Left lung (tissue), 14 donors: ENCODE measurements at places on chromosomes 1 and 21. TPM values are rescaled to one million over a fixed set of nuclear protein-coding genes. Genes with fewer than 3 reads are reported as not detected.

LYPD8 gene
- polyA plus RNA-seq, result not detected

WDR64 gene
- 0.32 TPM for polyA plus RNA-seq

NCSTN gene
- polyA plus RNA-seq, result 117 TPM

BTBD19 gene
- polyA plus RNA-seq, result 22.4 TPM

SLAMF1 gene
- 0.13 TPM for polyA plus RNA-seq

MMEL1 gene
- polyA plus RNA-seq, result 6.6 TPM

TFF2 gene
- not detected for polyA plus RNA-seq

GPN2 gene
- 34.1 TPM for polyA plus RNA-seq

CYYR1 gene
- polyA plus RNA-seq, result 78.1 TPM

ITLN2 gene
- polyA plus RNA-seq, result 0.17 TPM

TMEM125 gene
- 42.7 TPM for polyA plus RNA-seq

- no peak for DNase-seq
Observed at GRCh38 chr21:27448960-27449359, 482.1 kb upstream of the ADAMTS5 start.

GRCh38 chr21:38041493-38041892 lies 125.2 kb upstream of the KCNJ6 start:
- DNase-seq, result no peak

GRCh38 chr21:42252778-42253340 lies 33.9 kb downstream of the ABCG1 start:
- peak; percentile 37 for DNase-seq

- no peak for DNase-seq
Observed at GRCh38 chr1:198597690-198598430, 41.0 kb upstream of the PTPRC start.

DNA sequence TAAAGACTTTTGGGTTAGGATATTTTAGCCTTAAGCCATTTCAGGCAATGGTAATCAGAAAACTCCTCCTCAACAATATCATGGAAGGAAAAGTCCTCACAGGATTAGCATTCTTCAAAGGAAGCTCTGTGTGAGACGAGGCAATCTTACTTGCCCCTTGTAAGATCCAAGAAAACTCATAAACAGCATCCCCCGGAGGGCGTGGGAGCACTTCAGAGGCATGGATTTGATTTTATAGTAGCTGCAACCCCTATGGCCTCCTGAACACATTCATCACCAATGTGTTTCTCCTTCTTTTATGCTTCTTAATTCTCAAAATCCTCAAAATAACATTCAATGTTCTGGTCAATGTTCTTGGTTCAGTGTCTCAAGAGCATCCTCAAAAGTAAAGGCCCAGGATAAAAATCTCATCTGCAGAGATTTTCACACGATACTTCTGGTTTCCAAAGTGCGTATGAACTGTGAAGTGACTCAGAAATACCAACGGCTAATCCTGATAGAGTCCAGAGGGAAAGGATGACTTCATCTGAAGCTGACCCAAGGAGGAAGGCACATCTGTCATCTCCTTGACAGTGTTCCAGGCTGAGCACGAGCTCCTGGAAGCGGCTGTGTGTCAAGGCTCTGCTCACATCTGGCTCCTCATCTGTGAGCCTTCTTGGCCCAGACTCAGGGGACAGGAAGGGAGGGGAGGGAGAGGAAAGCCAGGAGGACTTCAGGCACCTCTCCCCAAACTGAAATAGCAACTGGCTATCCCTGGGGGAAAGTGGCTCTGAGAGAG lies 49.3 kb upstream of the PSEN2 start:
- DNase-seq, result no peak

GRCh38 chr1:55363268-55363667 lies 148.1 kb upstream of the USP24 start:
- DNase-seq, result no peak

GRCh38 chr1:27760426-27760825 lies 12.6 kb upstream of the STX12 start:
- DNase-seq, result no peak

DNA sequence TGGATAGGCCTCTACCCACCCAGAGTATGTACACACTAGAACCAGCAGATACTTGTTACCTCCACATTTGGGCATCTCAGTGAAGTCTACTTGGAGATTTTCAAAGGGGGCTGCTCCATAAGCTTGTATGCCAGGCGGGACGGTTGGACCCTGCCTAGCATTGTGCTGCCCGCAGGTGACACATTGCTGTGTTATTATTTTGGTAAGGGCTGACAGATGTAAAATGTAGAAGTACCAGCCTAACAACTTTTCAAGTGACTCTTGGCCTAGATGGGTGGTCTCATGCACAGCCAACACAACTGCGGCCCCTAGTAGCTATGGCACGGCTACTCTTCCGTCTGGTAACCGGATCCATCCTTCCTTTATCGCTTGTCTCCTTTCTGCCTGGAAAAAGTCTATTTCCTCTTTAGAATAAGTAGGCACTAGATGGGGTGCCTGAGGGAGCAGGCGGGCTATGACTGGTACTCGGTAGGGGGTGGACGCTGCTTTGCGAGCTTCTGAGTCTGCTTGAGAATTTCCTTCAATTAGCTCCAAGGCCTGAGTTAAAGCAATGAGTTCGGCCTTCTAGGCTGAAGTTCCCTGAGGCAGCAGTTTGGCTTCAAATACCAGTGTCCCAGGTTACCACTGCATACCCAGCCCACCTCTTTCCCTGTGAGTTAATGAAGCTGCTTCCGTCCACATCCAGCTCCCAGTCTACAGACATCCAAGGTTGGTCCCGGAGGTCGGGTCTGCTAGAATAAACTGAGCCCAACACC lies 405.3 kb downstream of the TGFB2 start:
- no peak for DNase-seq

- DNase-seq, result no peak
Observed at GRCh38 chr1:77313491-77313890, 31.7 kb downstream of the AK5 start.

- DNase-seq, result no peak
Observed at GRCh38 chr1:82614090-82614489, 813.4 kb downstream of the ADGRL2 start.

GRCh38 chr1:150560011-150560438 lies 10.8 kb downstream of the ADAMTSL4 start:
- DNase-seq, result no peak

- DNase-seq, result no peak
Observed at GRCh38 chr1:66302815-66303214, 231.1 kb upstream of the SGIP1 start.

GRCh38 chr1:116278541-116278866 lies 94.5 kb upstream of the ATP1A1 start:
- no peak for DNase-seq

- DNase-seq, result no peak
Observed at GRCh38 chr1:43925846-43926245, 7.8 kb upstream of the ARTN start.

- DNase-seq, result no peak
Observed at GRCh38 chr1:83511146-83511726, 487.7 kb downstream of the TTLL7 start.

DNA sequence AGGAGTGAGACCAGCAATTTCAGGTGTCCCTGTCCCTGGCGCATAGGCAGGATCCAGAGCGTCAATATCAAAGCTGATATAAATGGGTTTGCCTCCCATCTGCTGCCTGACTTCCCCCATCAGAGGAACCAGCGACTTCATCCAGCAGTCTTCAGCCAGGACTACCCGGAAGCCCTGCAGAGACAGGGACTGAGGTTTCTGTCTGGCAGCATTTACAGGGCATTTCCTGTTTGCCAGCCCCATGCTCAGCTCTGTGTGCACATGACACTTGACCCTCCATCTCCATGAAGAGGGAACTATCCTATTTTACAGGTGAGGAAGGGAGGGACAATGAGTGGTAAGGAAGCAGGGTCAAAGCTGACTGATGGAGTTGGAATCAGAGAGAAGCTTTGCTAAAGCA lies 7.2 kb downstream of the AGMAT start:
- DNase-seq, result no peak

GRCh38 chr1:5739561-5740078 lies 252.6 kb downstream of the NPHP4 start:
- no peak for DNase-seq

DNA sequence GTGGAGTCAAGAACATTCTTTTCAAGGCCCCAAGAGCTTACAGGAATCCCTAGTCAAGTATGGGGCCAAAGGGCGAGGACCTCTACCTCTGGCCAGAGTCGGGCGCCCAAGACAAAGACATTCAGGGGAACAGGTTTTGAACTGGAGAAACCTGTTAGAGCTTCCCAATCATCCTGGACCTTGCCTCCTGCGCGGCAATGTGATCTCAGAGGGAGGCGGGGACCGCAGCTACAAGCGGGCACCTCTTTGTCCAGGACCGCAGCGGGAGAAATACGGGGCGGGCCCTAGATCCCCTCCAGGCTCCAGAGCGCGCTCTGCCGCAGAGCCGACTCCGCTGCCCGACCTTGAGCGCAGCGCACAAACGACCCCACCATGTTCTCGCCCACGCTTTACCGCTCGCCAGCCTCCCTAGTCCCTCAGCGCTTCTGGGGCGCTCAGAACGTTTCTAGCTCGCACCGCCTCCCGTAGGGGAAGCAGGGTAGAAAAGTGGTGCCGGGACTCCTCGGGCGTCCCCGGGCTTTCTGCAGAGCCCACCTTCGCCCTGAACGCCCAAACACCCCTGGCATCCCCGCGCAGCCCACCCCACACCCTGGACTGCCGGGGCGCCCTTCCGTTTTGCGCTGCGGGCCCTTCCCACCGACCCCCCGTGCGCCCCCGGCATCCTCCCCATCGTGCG lies 28.1 kb downstream of the RABIF start:
- peak; percentile 47 for DNase-seq

DNA sequence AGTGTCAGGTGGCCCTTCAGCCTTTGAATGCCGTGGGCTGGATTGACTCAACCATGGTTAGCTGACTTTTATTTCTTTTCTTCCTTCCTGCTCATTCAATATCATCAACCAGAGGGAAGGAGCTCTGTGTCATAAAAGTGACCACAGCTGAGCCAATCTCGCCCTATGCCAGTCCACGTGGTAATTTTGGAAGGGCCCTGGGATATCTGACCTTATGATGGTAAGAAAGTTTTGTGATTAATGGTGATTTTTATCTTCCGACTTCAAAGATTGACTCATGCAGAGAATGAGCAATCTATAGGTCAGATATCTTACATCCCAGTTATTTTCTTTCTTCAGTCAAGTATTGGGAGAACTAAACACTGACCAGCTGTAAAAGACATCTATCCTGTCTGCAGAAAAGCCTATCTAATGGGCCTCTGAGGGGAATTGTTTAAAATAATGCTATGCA lies 170.3 kb downstream of the ZC3H11B start:
- no peak for DNase-seq

- peak; percentile 44 for DNase-seq
Observed at GRCh38 chr1:20476265-20477038, 9.6 kb downstream of the CAMK2N1 start.

DNA sequence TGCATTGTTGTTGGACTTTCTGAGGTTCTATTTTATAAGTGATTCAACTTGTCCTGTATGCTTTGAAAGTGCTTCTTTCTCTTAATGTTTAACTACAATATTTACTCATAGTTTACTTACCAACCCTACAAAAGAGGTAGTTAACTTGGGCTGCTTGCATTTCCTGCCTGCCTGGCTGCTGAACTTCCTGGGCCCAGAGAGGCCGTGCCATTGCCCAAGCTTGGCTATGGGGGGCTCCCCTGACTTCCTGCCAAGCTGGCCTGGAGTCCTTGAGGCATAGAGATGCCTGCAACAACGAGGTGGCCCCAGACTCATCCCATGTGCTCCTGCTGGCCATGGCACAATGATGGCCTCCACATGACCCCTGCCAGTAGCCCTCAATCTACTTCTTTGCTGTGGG lies 361.6 kb upstream of the PLD5 start:
- DNase-seq, result no peak

DNA sequence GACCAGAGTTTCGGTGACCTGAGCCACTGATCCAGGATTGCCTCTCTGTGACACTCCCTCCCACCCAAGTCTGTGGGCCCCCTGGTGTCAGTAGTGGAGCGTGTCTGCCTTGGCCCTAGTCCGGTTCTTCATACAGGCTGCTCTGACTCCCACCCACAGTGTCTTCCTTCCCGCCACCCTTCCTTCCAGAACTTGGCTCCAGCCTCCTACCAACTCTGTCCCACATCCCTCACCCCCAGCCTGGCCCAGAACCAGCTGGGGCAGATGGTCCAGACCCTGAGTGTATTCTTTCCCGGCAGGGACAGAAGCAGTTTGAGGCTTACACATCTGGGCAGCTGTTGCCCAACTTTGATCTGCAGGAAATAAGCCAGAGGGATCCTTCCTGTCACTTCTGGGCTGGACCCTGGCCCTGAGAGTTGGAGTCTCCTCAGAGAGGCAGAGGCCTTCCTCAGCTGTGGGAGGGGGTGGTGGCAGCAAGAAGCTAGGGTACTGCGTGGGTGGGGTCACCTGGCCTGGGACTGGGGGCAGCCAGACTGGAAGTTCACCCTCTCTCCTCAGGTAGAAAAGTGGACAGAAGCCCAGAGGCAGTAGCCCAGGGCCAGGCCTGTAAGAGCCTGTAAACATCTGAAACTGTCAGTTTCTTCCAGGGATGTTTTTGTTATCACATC lies 43.1 kb upstream of the EPS8L3 start:
- DNase-seq, result no peak

DNA sequence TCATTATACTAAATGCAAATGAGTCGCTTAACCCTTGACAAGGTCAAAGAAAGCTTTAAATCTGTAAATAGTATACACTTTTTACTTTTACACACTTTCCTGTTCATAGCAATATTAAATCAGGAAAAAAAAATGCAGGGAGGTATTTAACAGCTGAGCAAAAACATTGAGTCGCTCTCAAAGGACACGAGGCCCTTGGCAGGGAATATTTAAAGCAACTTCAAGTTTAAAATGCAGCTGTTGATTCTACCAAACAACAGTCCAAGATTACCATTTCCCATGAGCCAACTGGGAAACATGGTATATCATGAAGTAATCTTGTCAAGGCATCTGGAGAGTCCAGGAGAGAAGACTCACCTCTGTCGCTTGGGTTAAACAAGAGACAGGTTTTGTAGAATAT lies 62.7 kb downstream of the CAPN2 start:
- DNase-seq, result no peak

DNA sequence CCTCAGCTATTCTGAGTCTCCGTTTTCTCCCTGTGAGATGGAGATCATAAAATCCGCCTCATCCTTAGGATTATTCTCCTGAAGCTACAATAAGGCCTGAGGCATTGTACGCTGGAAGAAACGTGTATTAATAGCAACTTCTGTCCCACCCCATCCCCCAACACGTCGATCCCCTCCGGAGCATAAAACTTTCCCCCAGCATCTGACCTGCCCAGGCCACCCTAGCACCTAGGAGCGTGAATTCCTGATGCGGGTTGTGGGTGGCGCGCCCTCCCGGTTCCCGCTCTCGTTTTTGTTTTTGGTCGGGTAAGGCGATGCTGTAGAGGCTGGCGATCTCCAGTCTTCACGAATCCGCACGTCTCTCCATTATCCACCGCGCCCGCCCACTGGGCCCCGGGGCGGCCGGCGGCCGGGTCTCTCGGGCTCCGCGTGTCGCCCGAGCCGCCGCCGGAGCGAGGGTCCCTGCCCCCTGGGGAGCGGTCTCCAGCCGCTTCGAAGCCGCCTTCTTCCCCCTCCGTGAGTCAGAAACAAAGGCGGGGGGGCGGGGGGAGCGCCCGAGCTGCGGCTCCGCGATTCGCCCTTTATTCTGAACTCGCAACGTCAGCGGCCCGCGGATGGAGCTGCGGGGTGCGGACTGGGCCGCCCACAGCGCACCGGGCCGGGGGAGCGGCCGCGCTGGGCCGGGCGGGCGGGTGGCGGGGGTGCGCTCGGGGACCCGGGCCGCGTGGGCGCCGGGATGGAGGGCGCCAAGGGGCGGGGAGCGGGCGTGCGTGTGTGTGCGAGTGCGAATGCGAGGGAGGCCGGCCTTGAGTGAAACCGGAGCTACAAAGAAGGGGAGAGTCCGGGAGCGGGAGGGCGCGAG lies at the start of gene PLEKHO1:
TSS of gene PLEKHO1 (plus strand) at position 646 of the 862 bp plus-strand sequence. CDS start 342 bp downstream, outside the sequence.
- peak; percentile 95 for DNase-seq
